ENCODE measurements at places on chromosomes 12 and 14. TPM values are rescaled to one million over a fixed set of nuclear protein-coding genes. Genes with fewer than 3 reads are reported as not detected.

CLEC4C gene
- not detected for total RNA-seq

BIN2 gene
- total RNA-seq: 1.7 TPM

TBX3 gene
- 16.3 TPM for total RNA-seq

TAS2R10 gene
- not detected for total RNA-seq

ZFHX2 gene
- 1.0 TPM for total RNA-seq

PRR4 gene
- total RNA-seq: 0.94 TPM

DNAJC22 gene
- 0.10 TPM for total RNA-seq

MAP3K12 gene
- 4.2 TPM for total RNA-seq

PTHLH gene
- total RNA-seq: not detected

CLEC4D gene
- total RNA-seq: not detected

MYH6 gene
- 4,258 TPM for total RNA-seq

ARG2 gene
- total RNA-seq: 0.99 TPM

IFT43 gene
- 29.1 TPM for total RNA-seq

TMTC1 gene
- total RNA-seq: 37.1 TPM

DAO gene
- total RNA-seq: not detected

RAPGEF3 gene
- total RNA-seq: 37.6 TPM

FAM222A gene
- total RNA-seq: 25.7 TPM

KRT79 gene
- total RNA-seq: not detected

CMKLR1 gene
- total RNA-seq: 6.4 TPM

OTOGL gene
- 0.27 TPM for total RNA-seq

SLCO1B3 gene
- total RNA-seq: not detected

MYO1H gene
- total RNA-seq: 0.52 TPM

SERPINA9 gene
- not detected for total RNA-seq

HSPB8 gene
- total RNA-seq: 504 TPM

METAP2 gene
- total RNA-seq: 61.6 TPM

RNASE7 gene
- total RNA-seq: not detected

NRXN3 gene
- total RNA-seq: 1.0 TPM

SMIM41 gene
- total RNA-seq: not detected
